ENCODE measurements at places on chromosomes 12 and 14.
A peak's percentile ranks its signal among the peaks of the same experiment; 100 is the strongest.

GRCh38 chr12:46389031-46389616, 16.6 kb upstream of the SLC38A2 start:
- DNase-seq: no peak

DNA sequence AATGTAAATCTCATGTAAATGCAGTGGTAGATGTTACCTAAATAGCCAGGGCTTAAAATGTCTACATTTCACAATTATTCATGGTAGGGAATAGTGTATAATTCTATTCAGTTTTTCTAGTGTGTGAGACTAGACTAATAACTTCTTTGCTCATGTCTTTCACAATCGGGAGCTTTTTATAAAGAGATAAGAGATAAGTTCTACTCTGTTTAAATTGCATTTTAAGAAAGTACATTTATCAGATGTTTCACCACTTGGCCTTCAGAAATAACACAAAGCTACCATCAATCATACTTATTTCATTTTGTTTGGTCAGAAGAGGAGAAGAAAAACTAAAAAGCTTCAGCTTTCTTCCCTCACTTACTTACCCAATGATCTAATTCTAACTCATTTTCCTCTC, 725.5 kb upstream of the FLRT2 start:
- DNase-seq: no peak

DNA sequence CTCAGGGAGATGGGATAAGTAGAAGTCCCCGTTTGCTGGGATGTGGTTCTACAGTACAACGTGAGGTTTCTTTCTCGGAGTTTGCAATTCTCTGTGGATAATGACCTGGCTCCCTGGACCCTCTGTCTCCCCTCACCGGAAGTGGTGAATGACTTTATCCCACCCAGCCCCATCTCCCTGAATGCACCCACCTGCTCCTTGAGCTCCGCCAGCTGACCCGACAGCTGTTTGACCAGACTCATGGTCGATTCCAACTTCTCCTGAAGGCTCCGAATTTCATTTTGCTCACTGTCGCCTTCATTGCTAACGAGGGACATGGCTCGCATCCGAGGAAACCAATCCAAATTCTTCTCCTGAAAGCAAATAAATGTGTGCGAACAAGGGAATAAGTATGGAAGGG, 144.6 kb downstream of the SSPN start:
- no peak for DNase-seq

GRCh38 chr12:103392722-103393121, 103.0 kb downstream of the C12orf42 start:
- no peak for DNase-seq

GRCh38 chr14:22847661-22848341, 11.4 kb downstream of the MMP14 start:
- DNase-seq: no peak

GRCh38 chr12:113108308-113108707, 27.3 kb downstream of the RASAL1 start:
- DNase-seq: no peak

GRCh38 chr14:56490379-56490778, 89.2 kb upstream of the TMEM260 start:
- peak; percentile 18 for DNase-seq

GRCh38 chr12:91920276-91920675, 225.4 kb downstream of the BTG1 start:
- no peak for DNase-seq

GRCh38 chr12:104602406-104602805, 145.7 kb downstream of the CHST11 start:
- DNase-seq: no peak

- no peak for DNase-seq
These were observed 15.0 kb downstream of the TCP11L2 start for GRCh38 chr12:106317406-106318082.

DNA sequence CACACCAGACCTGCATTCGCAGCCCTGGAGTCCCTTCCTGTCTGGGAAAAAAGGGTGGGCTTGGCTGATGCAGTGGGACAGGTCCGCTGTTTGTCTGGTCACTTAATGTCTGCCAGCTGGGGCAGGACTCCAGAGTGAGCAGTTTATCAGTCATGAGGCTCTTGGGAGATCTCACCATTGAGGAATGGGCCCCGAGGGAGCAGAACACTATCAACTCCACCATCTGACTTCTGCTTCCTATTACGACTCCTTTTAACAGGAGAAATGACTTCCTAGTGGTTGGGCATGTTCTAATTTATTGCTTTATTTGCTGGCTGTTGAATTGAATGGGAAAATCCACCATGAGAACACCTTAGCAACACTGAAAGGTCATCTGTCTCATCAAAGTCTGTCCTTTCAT, 182.5 kb upstream of the RASSF8 start:
- no peak for DNase-seq

- DNase-seq: no peak
These were observed 31.5 kb downstream of the SLC6A12 start for GRCh38 chr12:182381-182892.

GRCh38 chr12:116406529-116406928, 129.0 kb upstream of the MED13L start:
- DNase-seq: no peak

- DNase-seq: no peak
These were observed 26.5 kb upstream of the NID2 start for GRCh38 chr14:52095336-52095735.

- no peak for DNase-seq
These were observed 11.3 kb upstream of the SYT1 start for GRCh38 chr12:78853231-78853630.

DNA sequence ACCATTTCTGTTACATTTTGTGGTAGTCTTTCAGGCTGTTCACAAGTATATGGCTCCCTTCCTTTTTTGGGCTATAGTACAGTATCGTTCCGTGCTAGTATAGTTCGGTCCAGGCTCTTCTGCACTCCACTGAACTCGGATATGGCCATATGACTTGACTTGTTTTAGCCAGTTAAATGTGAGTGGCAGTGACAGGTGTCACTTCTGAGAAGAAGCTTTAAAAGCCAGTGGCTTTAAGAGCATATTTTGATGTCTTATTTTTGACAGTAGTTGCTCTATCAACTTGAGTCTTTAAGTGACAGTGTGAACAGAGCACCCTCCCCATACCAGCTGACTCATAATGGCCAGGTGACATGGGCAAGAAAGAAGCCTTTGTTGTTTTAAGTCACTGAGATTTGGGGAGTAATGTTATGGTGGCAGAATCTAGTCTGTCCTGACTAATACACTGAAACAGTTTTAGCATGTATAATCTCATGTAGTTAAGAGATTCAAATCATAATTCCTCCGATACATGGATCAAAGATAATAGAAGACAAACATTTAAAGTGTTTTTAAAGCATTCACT, 64.6 kb downstream of the ANO4 start:
- DNase-seq: no peak

- no peak for DNase-seq
These were observed 52.9 kb downstream of the APOBEC1 start for GRCh38 chr12:7612851-7613250.

GRCh38 chr12:125070112-125070511, 4.9 kb downstream of the AACS start:
- no peak for DNase-seq

DNA sequence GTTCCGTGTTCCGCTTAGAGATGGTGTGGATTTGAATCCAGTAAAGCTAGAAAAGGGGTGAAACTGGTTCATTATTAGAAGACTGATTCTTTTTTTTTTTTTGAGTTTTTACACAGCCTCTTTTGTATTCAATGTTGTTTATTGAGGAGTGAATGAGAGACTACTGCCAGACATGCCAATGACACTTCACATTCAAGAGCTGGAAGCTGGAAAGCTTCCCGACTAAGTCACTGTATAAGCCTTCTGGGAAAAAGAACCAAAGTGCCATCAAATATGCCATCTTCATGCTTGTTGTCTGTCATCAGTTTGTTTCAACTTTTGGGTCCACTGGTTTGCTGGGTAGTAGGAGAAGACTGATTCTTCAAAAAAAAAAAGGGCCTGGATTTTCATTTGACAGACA, 164.8 kb downstream of the ATP23 start:
- DNase-seq: no peak

GRCh38 chr14:33704481-33704880, 246.4 kb downstream of the EGLN3 start:
- no peak for DNase-seq

DNA sequence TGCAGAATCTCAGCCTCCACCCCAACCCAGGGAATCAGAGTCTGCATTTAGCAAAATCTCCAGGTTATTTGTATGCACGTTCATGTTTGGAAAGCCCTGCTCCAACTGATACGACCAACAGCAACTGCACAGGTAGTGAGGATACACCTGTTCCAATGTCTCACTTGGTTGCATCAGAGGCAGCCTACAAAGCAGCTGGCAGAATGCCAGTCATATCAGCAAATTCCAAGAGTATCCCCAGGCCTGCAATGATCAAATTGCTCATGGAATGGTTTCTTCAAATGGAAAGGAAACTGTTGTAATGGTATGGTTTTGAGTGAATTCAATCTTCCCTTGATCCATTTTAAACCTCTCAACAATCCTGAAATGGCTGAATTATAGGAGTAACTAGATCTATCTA, 75.4 kb downstream of the GRIP1 start:
- no peak for DNase-seq

- DNase-seq: no peak
These were observed 156.0 kb upstream of the PLEKHG7 start for GRCh38 chr12:92546635-92547348.

DNA sequence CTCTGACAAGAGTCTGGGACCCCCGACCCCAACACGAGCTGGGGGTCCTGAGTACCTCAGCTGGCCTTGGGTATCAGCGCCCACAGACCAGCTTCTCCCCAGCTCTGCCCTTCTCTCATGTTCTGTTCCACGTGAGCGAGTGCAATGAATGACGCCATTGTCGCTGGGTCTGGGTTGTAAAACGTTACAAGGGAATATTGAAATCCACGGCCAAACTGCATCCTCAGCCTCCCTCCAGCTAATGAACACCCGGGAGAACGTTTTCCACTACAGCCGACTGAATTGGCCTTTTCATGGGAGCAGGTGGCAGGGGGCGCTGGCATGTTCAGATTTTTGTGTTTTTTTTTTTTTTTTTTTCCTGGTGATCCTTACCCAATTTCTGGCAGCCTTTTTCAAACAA, 34.7 kb downstream of the TBX5 start:
- no peak for DNase-seq

DNA sequence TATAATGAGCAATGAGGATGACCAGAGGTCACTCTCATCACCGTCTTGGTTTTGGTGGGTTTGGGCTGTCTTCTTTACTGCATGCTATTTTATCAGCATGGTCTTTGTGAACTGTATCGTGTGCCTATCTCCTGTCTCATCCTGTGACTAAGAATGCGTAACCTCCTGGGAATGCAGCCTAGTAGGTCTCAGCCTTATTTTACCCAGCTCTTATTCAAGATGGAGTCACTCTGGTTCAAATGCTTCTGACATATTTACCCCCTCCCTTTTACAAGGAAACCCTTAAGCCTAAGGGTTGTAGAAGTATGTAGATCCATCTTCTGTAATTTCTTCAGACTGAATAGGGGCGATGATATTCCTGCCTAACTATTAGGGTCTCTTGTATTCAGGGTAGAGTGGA, 8.4 kb downstream of the IFI27L1 start:
- no peak for DNase-seq

GRCh38 chr14:65533736-65534404, 121.3 kb downstream of the FUT8 start:
- DNase-seq: no peak

DNA sequence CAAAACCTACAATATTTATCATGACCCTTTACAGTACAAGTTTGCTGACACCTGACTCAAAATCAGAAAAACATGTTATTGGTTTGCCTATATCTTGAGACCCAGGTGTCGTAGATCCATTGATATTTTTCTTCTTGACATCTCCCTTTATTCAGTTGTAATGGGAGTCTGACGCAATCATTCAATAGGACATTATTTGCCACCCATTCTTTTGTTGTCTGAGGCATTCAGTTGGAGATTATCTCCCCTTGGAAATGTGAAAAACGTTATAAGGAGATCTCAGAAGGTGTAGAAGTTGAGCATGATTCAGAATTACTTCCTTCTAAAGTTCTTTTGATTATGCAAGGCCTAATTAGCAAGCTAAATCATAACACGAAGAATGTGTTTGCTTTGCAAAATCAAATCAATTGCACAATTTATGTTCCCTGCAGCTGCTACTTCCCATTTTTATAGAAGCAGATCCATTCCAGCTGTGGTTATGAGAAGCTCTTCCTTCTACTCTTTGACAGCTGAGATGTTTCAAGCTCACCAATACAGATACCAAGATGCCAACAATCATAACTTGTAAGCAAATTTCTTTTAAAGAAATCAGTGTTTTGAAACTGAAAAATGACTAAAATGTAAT, 228.2 kb upstream of the SYT1 start:
- DNase-seq: no peak

GRCh38 chr14:60420050-60420449, 65.8 kb downstream of the C14orf39 start:
- no peak for DNase-seq

DNA sequence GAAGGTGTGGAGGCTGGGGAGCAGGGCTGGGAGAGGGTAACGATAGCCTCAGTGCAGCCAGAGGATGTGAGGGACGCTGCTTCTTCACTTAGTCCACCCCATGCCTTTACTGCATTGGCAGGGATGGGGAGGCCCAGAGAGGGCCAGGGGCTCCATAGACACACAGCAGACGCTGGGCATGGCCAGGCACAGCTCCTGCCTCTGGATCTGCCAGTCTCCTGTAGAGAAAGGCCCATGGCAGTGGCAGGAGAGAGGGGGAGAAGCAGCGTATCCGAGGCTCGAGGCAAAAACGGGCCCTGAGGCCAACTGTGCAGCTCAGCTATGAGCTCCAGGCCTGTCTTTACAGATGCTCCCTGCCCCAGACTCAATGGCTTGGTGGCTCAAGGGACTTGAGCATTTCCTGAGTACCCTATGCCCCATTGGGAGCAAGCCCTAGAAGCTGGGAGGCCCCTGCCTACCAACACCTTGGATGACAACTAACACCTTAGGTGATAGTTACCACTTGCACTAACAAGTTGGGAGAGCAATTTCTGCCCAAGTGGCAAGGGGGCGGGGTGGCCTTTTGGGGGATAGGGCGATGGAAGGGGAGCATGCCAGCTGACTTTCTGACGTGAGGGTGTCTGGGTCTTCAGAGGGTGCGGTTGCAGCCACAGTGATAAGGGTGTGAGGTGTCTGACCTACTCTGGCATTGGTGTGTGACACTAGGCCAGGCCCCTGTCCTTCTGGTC, 5.0 kb upstream of the LBHD2 start:
- no peak for DNase-seq

DNA sequence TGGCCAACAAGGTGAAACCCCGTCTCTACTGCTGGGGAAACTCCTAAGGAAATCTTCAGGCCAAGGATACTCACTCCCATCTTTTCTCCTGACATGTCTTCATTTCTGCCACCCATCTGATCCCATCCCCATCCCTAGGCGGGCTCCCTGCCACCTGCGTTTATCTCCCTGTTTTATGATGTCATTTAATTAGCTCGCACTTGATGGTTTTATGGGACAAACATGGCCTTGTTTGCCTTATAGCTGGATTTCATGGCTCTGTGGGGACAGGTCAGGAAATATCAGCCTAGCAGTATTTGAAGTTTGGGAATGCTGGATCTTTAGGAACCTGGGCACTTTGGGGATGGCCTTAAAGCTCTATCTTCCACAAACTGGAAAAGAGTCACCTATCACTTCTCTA, 88.5 kb upstream of the CISTR start:
- DNase-seq: no peak

- no peak for DNase-seq
These were observed 178.8 kb downstream of the GRIP1 start for GRCh38 chr12:66500091-66500490.

Measured in NCI-H1048 (cell line).